Liver (tissue), 10 donors: ENCODE measurements at places on chromosomes 7 and 10.

DNA sequence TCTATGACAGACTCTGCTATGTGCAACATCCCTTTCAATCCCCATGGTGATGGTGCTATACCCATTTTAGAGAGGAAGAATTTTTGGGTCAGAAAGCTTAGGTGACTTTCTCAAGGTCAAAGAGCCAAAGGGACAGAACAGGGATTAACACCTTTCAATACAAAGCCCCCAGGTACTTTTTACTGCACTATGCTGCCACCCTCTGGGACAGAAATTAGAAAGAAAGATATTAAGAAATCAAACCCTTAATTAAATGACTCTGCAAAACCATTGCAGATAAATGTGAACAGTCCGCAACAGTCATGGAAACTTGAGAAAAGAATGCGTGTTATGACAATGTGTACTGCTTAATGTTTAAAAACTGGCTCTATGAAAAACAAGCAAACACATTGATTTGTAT is 673.7 kb downstream of the MAGI2 start:
- no peaks in the 10 kb centered on the region for H3K27me3 ChIP-seq
- H3K4me3 ChIP-seq: no peak overlapping the region
- H3K4me1 ChIP-seq: no peaks in the 10 kb centered on the region
- no peak overlapping the region for H3K27ac ChIP-seq

DNA sequence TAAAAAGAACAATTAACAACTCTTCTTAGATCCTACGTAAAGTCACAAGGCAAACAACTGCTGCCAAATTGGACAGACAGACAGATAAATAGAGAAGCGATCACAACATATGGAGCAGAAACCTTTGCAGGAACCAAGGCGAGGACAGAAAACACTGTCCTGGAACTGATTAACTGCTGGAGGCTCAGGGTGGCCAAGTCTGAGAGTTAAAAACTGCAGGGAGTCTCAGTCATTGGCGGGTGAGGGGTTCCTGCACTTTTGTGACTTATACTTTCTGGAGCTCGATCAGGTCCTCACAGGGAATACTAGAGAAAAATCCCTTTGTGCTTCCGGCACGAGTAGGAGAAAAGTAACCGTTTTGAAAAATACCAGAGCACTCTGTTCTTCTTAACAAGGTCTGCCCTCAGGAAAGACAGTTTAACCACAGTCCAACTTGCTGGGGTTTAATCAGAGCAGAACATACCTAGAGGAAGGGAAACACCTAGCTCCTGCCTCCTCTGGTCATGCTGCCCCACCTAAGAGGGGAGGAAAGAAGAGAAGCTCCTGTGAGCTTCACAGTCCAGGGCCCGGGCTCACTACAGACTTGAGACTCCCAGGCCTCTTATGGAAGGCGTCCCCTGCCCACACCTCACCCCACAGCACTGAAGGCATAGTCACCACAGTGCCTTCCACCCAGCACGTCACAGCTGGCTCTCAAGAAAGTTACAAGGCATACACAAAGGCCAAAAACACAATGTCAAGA is 74.9 kb downstream of the LARP4B start:
- H3K36me3 ChIP-seq: peaks cover 21% of the 10 kb centered on the region
- no peak for DNase-seq
- H3K27me3 ChIP-seq: no peaks in the 10 kb centered on the region
- H3K4me3 ChIP-seq: no peak overlapping the region

- no peaks in the 10 kb centered on the region for H3K4me1 ChIP-seq
- no peaks in the 10 kb centered on the region for H3K36me3 ChIP-seq
- H3K27me3 ChIP-seq: no peaks in the 10 kb centered on the region
- no peak for DNase-seq
- H3K27ac ChIP-seq: no peak overlapping the region
Measured at GRCh38 chr7:117116211-117116610, 162.9 kb downstream of the ST7 start.

DNA sequence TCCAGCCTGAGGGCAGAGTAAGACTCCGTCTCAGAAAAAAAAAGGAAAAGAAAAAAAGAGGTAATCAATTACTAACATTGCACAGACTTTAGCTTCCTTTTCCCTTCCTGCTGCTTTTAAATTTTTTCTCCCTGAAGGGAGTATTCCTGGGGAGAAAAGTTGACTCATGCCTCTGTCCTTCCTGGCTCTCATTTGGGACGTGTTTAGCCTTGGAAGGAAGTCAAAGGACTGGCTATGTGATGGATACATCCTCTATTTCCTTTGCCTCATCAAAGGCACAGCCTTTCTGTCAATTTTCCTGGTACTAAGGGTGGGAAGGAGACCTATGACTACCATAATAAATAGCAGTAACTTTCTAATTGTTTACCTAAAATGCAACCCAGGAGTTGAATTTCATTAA is 77.6 kb downstream of the ITGA8 start:
- no peak for DNase-seq
- H3K27ac ChIP-seq: no peak overlapping the region

GRCh38 chr7:70406186-70406949 is 725.6 kb upstream of the GALNT17 start:
- no peak overlapping the region for H3K4me3 ChIP-seq
- no peaks in the 10 kb centered on the region for H3K4me1 ChIP-seq
- H3K27me3 ChIP-seq: no peaks in the 10 kb centered on the region
- no peak overlapping the region for H3K27ac ChIP-seq
- no peaks in the 10 kb centered on the region for H3K36me3 ChIP-seq
- DNase-seq: no peak

DNA sequence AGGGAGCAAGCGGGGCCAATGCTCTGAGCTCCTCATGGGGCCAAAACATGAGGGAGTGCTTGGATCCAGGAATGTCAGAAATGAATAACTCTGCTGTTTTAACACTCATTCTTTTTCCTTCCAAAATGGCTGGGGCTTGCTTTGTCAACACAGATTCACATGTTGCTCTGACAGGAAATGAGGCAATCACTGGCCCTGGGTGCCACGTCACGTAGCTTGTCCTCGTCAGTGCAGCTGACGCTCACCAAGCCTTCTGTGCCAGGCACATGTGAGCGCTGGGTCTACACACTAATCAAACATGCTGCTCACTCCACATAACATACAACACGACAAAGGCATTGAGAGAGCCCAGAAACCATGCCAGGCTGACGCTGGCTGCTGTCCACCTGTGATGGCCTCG is 198.9 kb downstream of the WDR37 start:
- no peaks in the 10 kb centered on the region for H3K36me3 ChIP-seq
- H3K4me3 ChIP-seq: no peak overlapping the region
- no peaks in the 10 kb centered on the region for H3K4me1 ChIP-seq
- H3K27me3 ChIP-seq: peaks cover 11% of the 10 kb centered on the region

DNA sequence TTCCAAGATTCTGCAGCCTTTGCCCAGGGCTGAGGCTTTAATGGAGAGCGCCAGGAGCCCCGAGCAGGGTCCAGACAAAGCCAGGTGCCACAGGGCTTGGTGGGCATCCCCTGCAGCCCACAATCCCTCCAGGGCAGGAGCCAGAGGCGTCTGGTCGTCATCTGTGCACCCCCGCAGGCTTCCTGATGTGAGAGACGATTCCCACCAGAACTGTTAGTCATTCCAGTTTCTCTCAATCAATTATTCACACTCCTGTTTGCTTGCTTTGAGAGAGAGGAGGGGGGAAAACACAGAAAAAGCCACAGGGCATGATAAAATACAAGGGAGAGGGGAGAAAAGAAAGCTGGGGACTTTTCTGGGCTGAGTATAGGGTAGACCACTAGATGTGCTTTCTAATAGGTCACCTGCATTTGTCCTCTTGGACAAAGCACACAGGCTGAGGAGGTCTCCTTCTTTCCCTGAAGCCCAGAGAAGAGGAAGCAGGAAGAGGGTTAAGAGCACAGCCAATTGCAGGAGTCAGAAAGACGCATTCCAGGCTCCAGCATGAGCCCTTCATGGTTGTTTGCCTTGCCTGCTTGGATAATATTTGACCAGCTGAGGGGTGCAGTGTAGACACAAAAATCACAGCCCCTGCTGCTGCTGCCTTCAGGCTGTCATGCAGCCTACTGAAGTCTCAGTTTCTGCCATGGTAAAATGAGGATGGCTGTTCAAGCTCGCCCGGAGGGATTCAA is 194.4 kb downstream of the PLXNA4 start:
- H3K36me3 ChIP-seq: no peaks in the 10 kb centered on the region
- no peaks in the 10 kb centered on the region for H3K27me3 ChIP-seq
- peak overlapping the region; percentile 50 for H3K27ac ChIP-seq
- peaks cover 58% of the 10 kb centered on the region for H3K4me1 ChIP-seq

- H3K4me3 ChIP-seq: no peak overlapping the region
- H3K4me1 ChIP-seq: peaks cover 8% of the 10 kb centered on the region
Measured at GRCh38 chr7:99422625-99423024, 13.9 kb downstream of the BUD31 start.

DNA sequence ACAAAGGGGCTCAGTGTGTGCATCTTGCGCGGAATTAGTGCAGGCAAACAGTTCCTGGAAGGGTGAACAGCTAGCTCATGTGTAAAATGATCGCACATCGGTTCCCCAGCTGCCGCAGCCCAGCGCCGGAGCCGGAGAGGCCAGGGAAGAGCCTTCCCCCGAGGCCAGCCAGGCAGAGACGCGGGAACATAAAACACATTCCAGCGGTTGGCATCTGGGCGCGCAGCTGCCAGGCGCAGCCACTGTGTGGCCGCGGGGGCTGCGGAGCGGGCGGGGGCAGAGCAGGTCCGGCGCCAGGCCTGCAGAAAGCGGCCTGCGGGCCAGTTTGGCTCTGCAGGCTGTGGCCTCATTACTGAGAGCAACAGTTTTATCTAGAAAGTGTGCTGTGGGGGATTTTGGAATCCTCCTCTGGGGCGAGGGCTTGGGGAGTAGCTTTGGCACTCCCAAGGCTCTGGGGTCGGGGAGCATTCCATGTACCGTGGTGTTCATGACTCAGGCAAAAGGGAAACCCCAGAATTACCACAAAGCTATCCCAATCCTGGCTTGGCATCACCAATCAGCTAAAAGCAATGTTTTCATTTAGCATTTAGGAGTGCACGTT is 74.3 kb downstream of the SAMD9 start:
- no peak for DNase-seq
- no peaks in the 10 kb centered on the region for H3K36me3 ChIP-seq
- H3K4me3 ChIP-seq: no peak overlapping the region
- H3K27ac ChIP-seq: no peak overlapping the region
- H3K27me3 ChIP-seq: peaks cover 3% of the 10 kb centered on the region
- H3K4me1 ChIP-seq: no peaks in the 10 kb centered on the region

GRCh38 chr10:127354992-127355391 is 158.6 kb upstream of the INSYN2A start:
- no peak overlapping the region for H3K27ac ChIP-seq
- no peak overlapping the region for H3K4me3 ChIP-seq
- DNase-seq: no peak

- no peak overlapping the region for H3K4me3 ChIP-seq
- H3K36me3 ChIP-seq: no peaks in the 10 kb centered on the region
- peaks cover 5% of the 10 kb centered on the region for H3K4me1 ChIP-seq
- no peak overlapping the region for H3K27ac ChIP-seq
Measured at GRCh38 chr10:68402276-68402675, 4.8 kb downstream of the RUFY2 start.

GRCh38 chr7:40301486-40302068 is 166.8 kb downstream of the SUGCT start:
- H3K27ac ChIP-seq: no peak overlapping the region
- H3K4me3 ChIP-seq: no peak overlapping the region
- no peak for DNase-seq
- no peaks in the 10 kb centered on the region for H3K4me1 ChIP-seq
- H3K36me3 ChIP-seq: no peaks in the 10 kb centered on the region

DNA sequence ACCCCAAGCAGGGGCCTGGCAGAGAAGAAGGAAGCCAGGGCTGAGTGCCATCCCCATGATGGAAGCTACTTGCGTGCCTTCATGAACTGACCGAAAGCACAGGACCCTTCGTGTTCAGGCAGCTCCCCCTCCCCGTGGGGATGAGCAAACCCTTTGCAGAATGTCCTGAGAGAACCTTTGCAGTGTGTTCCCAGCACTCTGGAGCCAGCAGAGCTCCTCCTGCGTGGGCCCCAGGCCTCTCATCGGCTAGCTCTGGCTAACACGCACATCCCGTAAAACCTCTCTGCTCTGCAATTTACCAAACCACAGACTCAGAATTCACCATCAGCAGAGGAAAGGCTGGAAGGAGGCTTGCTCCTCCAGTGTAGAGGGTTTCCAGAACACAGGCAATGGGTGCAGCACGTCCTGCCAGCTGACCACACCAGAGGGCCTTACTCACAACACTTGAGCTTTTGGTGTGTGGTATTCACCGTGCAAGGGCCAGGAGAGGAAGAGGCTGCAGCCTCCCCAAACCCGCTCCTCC is 3.1 kb downstream of the SH3PXD2A start:
- H3K4me1 ChIP-seq: peaks cover 28% of the 10 kb centered on the region
- H3K36me3 ChIP-seq: no peaks in the 10 kb centered on the region
- DNase-seq: no peak
- no peaks in the 10 kb centered on the region for H3K27me3 ChIP-seq

DNA sequence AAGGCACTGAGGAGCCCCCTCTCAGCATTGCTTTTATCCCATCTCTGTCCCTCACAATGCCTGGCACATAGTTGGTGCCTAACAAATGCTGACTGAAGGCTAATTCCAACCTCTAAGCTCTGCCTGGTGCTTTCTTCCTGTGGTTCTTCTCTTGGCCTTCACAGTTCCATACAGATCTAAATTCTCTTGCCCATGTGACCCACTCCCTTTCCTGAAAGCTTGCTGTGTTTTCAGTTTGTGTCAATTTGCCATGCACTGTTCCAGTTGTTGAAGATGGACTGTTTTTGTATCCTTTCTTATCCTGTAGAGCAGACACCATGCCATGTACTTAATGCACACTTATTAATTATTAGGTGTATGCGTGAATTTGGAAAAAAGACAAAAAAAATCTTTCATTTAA is 9.2 kb downstream of the TBXAS1 start:
- no peaks in the 10 kb centered on the region for H3K27me3 ChIP-seq
- H3K4me3 ChIP-seq: no peak overlapping the region
- no peaks in the 10 kb centered on the region for H3K4me1 ChIP-seq
- H3K27ac ChIP-seq: no peak overlapping the region
- no peak for DNase-seq
